Chondrocyte (in vitro differentiated cells): ENCODE measurements at places on chromosomes 4 and X. TPM values are rescaled to one million over a fixed set of nuclear protein-coding genes. Genes with fewer than 3 reads are reported as not detected.

Gene PPEF1
- total RNA-seq: 0.33 to 2.2 TPM (median 0.57 TPM) in 3 replicates

Gene SPIN2A
- total RNA-seq: 0.54 to 2.3 TPM (median 1.0 TPM) in 3 replicates

Gene PPBP
- total RNA-seq: not detected in 3 replicates

Gene STATH
- not detected in 3 replicates for total RNA-seq

Gene PPP2R2C
- 0.10 to 0.94 TPM (median 0.13 TPM) in 3 replicates for total RNA-seq

Gene ARR3
- not detected in 3 replicates for total RNA-seq

Gene SMIM10
- 2.7 to 4.7 TPM (median 3.1 TPM) in 3 replicates for total RNA-seq

Gene HSPA4L
- total RNA-seq: 3.7 to 5.7 TPM (median 4.0 TPM) in 3 replicates

Gene RPA4
- total RNA-seq: 0.12 to 0.34 TPM (median 0.28 TPM) in 3 replicates

Gene STPG2
- 0.12 to 0.77 TPM in 2 of 3 replicates, not detected in the other for total RNA-seq

DNA sequence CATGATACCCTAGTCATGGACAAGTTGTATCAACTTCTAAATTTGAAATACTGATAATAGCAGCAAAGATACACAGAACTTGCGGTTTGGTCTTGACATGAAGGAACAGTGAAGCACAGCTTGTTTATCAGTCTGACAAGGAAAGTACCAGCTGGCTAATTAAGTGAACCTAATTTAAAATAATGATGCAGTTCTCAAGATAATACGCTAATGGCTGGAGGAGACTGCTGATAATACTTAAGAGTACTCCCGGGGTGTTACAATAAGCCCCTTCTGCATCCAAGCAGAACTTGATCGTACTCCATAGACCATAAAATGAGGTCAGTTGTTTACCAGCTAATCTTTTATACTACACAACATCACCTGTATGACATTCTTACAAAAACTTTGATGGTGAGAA lies 697.5 kb downstream of the FSTL5 start:
- H3K27ac ChIP-seq: no peak overlapping the region
- DNase-seq: no peak
- H3K27me3 ChIP-seq: peaks cover 13% of the 10 kb centered on the region
- H3K4me3 ChIP-seq: no peak overlapping the region
- no peaks in the 10 kb centered on the region for H3K36me3 ChIP-seq

GRCh38 chr4:138775890-138776289 lies 239.7 kb upstream of the NOCT start:
- peaks cover 6% of the 10 kb centered on the region for H3K4me1 ChIP-seq
- DNase-seq: no peak
- H3K27me3 ChIP-seq: no peaks in the 10 kb centered on the region
- no peaks in the 10 kb centered on the region for H3K36me3 ChIP-seq

- H3K36me3 ChIP-seq: peaks cover 2% of the 10 kb centered on the region
- no peaks in the 10 kb centered on the region for H3K27me3 ChIP-seq
- H3K27ac ChIP-seq: no peak overlapping the region
- H3K4me3 ChIP-seq: no peak overlapping the region
- no peak for DNase-seq
These were observed 17.7 kb upstream of the STX18 start for GRCh38 chr4:4559596-4559995.

DNA sequence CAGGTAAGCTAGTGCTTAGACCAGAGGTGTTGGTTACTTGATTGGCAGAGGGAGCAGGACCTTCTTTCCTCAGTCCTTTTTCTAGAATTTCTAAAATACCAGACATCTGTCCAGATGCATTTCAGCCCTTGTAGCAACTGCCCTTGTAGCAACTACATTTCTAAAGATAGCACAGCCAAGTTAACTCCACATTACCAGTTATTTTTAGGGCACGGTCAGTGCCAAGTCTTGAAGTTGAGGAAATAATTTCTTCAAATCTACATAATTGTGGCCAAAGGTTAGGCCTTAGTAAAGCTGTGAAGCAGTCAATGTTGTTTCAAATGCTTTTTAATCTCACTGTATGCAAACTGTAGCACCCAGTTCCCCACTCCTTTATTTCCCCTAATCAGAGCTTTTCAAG lies 62.9 kb downstream of the MID1IP1 start:
- DNase-seq: no peak
- H3K36me3 ChIP-seq: no peaks in the 10 kb centered on the region
- H3K4me1 ChIP-seq: peaks cover 18% of the 10 kb centered on the region
- H3K27ac ChIP-seq: no peak overlapping the region

- no peak for DNase-seq
- H3K4me3 ChIP-seq: no peak overlapping the region
- H3K27me3 ChIP-seq: no peaks in the 10 kb centered on the region
- H3K4me1 ChIP-seq: peaks cover 9% of the 10 kb centered on the region
These were observed 65.4 kb downstream of the GPR82 start for GRCh38 chrX:41789374-41789773.

DNA sequence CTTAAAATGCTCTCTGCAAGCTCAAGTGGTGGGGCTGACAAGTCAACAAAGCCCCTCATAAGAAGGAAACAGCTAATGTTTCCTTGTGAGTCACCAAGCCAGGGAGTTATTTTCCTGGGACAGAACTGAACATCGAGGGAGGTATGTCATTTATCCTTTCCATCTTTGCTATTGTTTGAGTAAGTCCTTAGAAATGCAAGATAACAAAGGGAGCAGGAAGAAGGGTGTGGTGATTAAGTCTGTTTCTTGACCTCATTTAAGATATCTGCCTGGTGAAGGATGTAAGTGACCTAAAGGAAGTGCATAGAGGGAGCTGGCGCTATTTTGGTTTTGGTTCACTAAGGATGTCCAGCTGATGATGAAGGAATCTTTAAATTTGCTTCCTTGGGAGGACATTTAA lies 39.9 kb downstream of the ATG4A start:
- no peaks in the 10 kb centered on the region for H3K27me3 ChIP-seq
- H3K4me1 ChIP-seq: no peaks in the 10 kb centered on the region
- no peak overlapping the region for H3K27ac ChIP-seq
- no peak overlapping the region for H3K4me3 ChIP-seq

- no peaks in the 10 kb centered on the region for H3K27me3 ChIP-seq
- H3K4me3 ChIP-seq: no peak overlapping the region
- peak overlapping the region; percentile 83 for H3K27ac ChIP-seq
- peaks cover 16% of the 10 kb centered on the region for H3K36me3 ChIP-seq
- DNase-seq: no peak
These were observed 31.2 kb downstream of the PLS3 start for GRCh38 chrX:115591856-115592842.

DNA sequence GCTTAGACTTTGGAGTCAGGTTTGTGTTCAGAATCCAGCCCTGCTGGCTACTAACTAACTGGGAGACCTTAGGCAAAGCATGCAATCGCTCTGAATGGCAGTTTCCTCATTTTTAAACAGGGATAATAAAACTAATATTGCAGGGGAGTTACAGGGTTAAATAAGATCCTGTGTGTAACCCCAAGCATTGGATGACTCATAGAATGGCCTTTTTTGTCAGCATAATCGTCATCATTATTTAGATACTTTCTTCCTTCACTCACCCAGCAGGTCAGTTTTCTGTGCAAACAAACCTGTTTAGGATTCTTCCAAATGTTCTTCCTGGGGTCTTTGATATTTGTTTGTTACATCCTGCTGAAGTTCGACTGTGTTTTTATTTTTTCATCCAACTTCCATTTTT lies 208.2 kb downstream of the EVC2 start:
- H3K27me3 ChIP-seq: no peaks in the 10 kb centered on the region
- DNase-seq: no peak
- no peak overlapping the region for H3K4me3 ChIP-seq
- peaks cover 13% of the 10 kb centered on the region for H3K36me3 ChIP-seq

- no peaks in the 10 kb centered on the region for H3K27me3 ChIP-seq
- no peak overlapping the region for H3K4me3 ChIP-seq
- DNase-seq: no peak
These were observed 953 bp downstream of the EPGN start for GRCh38 chr4:74309223-74309622.

DNA sequence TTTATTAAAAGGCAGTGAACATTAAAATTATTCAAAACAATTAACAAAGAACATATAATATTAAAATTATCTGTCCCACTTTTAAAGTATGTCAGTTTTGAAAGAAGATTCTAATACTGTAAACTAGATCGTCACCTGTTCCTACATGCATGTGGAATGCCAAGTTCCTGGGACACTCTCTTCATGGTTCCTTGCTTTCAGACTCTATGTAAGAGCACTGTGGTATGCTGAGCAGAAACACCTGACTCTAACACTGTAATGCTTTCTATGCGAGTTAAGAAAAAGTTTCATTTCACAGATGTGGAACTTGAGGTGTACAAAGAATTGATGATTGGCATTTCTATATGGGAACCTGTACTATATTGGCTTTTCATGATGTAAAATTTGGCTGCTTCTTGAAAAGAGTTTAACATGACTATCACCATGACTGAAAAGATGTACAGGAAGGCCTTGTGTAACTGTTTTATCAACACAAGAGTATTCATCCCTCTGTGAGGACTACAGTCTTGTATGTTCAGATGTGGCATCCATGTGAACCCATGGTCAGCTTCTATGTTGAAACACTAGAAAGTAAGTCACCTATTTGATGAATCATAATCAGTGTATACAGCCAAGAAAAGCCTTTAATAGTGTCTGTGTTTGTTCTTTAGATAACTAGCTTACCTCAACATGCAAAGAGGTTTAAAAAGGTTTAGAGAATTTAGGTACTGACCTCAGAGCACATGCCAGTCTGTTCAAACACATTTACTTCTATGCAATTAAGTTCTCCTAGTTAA lies 354.5 kb downstream of the ARHGAP24 start:
- no peaks in the 10 kb centered on the region for H3K27me3 ChIP-seq
- no peak overlapping the region for H3K27ac ChIP-seq
- no peaks in the 10 kb centered on the region for H3K36me3 ChIP-seq
- no peak for DNase-seq
- peaks cover 73% of the 10 kb centered on the region for H3K4me1 ChIP-seq

DNA sequence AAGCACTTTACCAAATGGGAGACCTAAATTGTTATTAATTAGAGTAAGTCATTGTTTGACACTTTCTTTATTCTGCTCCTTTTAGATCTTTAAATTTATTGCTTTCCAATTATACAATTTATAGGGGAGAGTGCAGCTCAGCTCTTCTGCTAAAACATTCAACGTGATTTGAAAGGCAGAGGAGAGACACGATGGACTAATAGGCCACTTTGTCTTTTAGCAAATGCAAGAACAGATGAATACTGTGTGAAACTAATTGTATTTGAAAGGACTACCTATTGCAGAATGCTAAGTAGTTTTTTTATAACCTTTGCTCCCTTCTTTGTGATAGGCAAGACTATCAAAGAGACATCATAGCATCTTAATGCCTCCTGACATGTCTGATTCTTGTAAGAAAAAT lies 320.4 kb upstream of the KLF3 start:
- H3K27me3 ChIP-seq: no peaks in the 10 kb centered on the region
- no peaks in the 10 kb centered on the region for H3K4me1 ChIP-seq
- no peak for DNase-seq
- H3K36me3 ChIP-seq: peaks cover 6% of the 10 kb centered on the region

DNA sequence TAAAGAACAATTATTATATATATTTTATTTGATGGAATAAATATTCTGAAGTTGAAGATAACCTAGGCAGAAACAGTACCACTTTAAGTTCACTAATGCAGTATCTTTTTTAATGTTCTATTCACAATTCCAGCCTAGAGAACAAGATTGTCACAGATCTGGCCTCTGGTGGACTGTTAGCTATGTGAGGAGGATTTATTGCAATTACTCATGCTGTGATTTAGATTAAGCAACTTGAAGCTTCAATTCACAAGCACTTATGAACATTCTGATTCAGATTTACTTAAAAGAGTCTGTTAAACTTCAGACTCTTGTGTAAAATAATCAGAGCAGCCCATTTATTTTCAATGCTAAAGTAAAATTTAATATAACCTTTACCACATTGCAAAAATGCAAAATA lies 1489.8 kb downstream of the STIM2 start:
- no peaks in the 10 kb centered on the region for H3K36me3 ChIP-seq
- no peak for DNase-seq
- H3K4me3 ChIP-seq: no peak overlapping the region
- H3K27ac ChIP-seq: no peak overlapping the region
- H3K4me1 ChIP-seq: no peaks in the 10 kb centered on the region

DNA sequence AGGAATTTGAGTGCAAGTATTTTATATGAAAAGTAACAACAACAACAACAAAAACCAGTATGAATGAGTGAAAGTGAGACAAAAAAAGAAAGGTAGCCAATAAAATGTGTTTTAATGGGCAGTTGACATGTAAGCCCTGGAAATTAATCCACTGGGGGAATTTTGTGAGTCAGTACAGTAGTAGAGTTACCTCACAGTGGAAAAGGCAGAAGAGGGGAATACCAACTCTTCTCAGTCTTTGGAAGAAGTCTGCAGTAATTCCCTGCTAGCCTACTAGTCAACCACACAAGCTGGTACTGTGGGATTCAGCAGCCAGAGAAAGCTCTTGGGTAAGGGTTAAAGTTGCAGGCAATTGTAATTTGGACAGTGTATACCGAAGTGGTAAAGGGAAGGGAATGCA lies 76.3 kb upstream of the IL15 start:
- H3K27ac ChIP-seq: no peak overlapping the region
- H3K36me3 ChIP-seq: no peaks in the 10 kb centered on the region
- peaks cover 4% of the 10 kb centered on the region for H3K4me1 ChIP-seq
- no peaks in the 10 kb centered on the region for H3K27me3 ChIP-seq

- H3K27me3 ChIP-seq: no peaks in the 10 kb centered on the region
- H3K4me3 ChIP-seq: no peak overlapping the region
- no peak overlapping the region for H3K27ac ChIP-seq
- H3K36me3 ChIP-seq: peaks cover 1% of the 10 kb centered on the region
- H3K4me1 ChIP-seq: no peaks in the 10 kb centered on the region
These were observed 22.9 kb upstream of the NOCT start for GRCh38 chr4:138992676-138993075.

DNA sequence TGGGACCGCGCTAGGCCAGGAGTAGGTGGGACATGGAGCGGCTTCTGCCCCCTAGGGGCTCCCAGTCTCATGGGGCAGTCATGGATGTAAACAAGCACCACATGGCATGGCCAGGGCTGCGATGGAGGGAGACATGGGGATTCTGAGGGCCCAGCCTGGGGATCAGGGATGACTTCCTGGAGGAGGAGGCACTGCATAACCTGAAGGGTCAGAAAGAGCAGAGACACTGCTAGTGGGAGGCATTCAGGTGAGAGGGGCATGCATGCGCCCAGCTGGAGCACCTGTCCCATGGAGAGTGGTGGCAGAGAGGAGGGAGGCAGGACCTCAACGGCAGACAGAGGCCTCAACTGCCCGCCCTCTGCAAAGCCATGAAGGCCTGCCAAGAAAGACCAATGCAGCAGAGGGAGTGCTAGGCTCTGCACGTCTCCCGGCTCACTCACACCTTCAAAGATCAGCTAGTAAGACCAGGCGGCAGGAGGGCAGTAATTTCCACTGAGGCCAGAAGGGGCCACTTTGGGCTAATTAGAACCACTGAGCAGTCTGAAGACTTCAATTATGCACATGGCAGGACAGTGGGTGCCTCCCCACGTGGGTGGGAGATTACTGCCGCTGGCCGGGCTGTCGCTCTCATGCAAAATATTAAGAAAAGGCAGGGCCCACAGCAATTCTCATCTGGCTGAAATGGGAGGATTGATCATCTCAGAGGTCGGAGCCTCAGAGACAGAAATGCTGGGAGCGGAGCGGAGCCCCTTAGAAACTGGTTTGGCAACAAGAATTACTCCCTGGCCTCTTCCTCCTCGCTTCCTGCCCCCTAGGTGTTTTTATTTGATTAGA lies 69.6 kb downstream of the PPP2R2C start:
- H3K27ac ChIP-seq: no peak overlapping the region
- peak; percentile 72 for DNase-seq
- no peaks in the 10 kb centered on the region for H3K4me1 ChIP-seq
- H3K27me3 ChIP-seq: peaks cover 86% of the 10 kb centered on the region
- H3K4me3 ChIP-seq: no peak overlapping the region
